ENCODE measurements at places on chromosomes 6 and 20.

- DNase-seq, result no peak
These were observed 26.8 kb downstream of the ZNF831 start for GRCh38 chr20:59190466-59190865.

- DNase-seq, result no peak
These were observed 15.2 kb upstream of the ARFGEF2 start for GRCh38 chr20:48906221-48906877.

GRCh38 chr6:107699254-107699653, 124.9 kb downstream of the SCML4 start:
- no peak for DNase-seq

DNA sequence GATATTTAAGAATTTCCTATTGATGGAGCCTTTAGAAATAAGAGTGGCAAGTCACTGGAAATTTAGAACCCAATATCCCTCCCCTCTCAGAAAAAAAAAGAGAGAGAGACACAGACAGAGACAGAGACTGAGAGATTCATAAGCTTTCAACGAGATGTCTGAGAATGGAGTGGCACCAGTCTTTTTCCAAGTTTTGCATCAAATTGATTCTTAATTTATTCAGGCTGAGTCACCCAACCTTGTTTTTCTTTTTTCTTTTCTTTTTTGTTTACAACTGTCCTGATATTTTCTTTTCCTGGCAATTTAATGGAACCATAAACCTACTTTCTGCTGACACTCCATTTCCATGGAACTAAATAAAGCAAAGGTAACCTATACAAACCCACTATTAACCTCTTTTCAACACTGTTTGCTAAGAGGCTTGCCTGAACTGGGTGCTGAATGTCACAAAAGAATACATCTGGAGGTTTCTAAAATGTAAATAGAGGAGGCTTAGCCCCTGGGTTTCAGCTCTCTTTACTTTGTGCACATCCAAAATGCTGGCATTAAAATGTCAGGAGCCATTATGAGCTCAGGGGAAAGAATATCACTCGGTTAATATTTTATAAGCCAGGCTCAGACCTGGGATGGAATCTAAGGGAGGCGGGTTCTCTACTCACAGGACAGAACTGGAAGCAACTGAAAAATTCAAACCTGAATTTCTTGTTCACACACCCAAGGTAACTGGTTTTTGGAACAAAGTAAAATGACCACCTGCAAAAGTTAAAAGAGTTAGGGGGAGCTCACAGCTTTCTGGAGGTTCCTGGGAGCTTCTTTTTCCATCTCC, 100.8 kb downstream of the BFSP1 start:
- DNase-seq, result no peak

- DNase-seq, result no peak
These were observed 8.3 kb downstream of the TNFRSF21 start for GRCh38 chr6:47301441-47301840.

- DNase-seq, result no peak
These were observed 30.9 kb downstream of the SLC2A12 start for GRCh38 chr6:134021396-134022122.

DNA sequence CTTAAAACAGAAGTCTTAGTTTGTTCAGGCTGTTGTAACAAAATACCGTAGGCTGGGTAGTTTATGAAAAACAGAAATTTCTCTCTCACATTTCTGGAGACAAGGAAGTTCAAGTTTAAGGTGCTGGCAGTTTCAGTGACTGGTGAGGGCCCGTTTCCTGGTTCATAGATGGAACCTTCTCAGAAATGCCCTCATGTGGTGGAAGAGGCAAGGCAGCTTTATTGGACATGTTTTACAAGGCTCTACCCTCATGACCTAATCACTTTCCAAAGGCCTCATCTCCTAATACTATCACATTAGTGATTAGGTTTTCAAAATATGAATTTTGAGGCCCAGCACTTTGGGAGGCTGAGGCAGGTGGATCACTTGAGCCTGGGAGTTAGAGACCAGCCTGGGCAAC, 2.4 kb downstream of the HEBP2 start:
- DNase-seq, result no peak

GRCh38 chr20:50694379-50695134, 3.2 kb upstream of the RIPOR3 start:
- no peak for DNase-seq

DNA sequence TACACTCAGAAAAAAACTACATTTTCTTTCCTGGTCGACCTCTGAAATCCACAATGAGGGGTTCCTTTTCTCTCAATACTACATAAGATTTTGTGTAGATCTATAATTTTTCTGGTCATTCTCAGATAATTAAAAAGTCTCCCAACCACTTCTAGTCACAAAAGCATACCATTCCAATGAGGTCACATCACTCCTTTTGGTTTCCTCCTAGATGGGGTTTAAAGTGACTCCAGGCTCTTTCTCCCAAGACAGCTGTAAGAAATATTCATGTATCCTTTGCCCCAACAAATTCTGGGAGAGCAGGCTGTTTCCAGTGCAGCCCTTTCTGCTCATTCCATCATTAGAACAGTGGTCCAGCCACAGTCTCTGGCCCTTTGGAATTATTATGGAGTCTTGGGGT, 43.1 kb upstream of the BEND6 start:
- DNase-seq, result no peak

DNA sequence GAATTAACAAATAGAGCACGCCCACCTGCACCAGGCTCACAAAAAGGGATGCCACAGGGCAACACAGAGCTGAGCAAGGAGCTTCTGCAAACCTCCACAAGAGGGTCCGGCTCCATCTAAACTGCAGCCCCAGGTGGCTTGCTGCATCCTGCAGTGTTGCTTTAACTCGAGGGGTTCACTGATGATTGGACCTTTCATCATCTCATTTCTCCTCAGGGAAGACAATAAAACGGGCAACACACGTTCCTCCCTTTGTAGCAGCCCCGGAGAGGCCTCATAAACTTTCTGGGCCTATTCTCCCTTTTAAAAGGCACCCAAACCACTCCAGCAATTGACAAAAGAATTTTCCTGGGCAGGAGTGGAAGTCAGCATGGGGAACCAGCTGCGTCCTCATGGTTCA, 161.5 kb upstream of the CDH4 start:
- no peak for DNase-seq

- DNase-seq, result no peak
These were observed 362.6 kb downstream of the QKI start for GRCh38 chr6:163776906-163777686.

GRCh38 chr6:104682722-104683643, 176.7 kb downstream of the HACE1 start:
- DNase-seq, result peak; percentile 52

DNA sequence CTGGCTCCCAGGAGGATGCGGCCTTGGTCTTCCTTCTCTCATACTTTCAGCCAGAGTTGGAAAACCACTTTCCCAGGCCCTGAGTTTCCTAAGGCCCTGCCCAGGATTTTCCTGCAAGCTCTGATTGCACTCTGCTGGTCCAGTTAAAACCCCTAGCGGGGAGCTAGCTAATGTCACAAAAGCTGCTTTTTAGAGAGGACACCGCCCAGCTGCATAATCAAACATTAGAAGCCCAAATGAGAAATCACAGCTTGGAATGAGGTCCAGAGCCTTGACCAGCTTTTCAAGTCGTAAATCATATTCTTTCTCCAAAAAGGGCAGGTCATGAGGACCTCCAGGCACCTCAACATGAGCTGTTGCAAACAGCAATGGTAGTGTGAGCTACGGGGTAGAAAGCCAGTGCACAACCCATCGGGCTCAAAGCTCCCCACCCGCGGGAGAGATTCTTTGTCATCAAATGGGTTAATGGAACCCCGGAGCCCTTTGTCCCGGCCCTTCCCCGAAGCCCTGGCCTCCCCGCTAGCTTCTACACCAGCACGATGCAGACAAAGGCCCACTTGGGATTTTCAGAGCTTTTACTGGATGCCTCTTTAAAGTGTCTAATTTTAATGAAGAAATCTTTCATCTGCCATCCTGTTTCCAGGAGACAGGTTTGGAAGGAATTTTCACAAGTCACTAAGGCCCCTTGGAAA, 134.0 kb downstream of the SCML4 start:
- no peak for DNase-seq

DNA sequence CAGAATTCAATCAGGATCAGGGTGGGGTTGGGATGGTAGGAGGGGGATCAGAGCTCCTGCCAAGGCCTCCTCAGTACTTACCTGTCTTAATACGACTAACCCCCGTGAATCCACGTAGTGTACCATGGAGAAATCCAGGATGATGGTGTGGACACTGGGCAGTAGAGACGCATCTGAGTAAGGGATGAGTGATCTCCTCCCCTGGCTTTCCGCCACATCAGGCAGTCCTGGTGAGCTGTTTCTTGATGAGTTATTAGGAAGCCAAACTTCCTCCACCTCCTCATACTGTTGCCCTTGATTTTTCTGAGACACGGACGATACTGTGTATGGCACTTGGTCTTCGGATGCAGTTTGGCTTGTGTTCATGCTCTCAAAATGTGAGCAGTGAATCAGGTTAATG, 34.2 kb upstream of the SRPK1 start:
- no peak for DNase-seq
